ENCODE measurements at places on chromosomes 4 and X.

GRCh38 chr4:185773419-185773818 lies 38.6 kb downstream of the SORBS2 start:
- DNase-seq = no peak

DNA sequence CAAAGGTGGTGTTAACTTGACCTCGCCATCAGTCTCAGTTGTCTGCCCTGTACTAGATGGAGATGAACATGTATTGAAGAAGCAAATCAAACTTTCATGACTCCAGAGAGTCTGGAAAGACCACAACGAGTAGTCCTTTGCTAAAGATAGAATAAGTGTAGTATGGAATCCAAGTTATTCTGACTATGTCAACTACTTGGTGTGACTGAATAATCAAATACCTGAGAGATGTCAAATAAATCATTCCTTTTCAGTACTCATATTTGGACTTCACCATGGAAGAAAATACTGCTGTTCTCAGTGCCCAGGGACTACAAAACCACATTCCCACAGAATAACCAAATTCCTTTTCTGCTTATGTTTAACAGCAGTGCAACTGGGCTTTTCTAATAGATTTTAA lies 161.2 kb upstream of the SPRY1 start:
- no peak for DNase-seq

GRCh38 chr4:54912155-54912554 lies 213.2 kb downstream of the KDR start:
- no peak for DNase-seq

DNA sequence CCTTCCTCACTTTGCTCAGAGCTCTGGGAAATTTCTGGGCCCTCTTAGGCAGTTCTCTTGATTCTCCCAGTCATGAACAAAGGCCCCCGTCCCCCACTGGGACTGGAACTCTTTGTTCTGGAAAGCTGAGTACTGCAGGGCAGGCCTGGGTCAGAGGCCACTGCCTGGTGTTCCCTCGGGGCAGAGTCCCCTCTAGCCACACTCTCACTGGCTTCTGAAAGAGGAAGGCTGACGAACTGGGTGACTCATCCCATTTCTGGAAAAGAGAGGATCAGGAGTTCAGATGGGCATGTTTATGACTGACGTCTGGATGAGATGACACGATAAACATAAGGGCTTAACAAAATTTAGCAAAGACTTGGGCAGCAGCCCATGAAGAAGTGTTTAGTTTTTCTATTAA lies 47.7 kb downstream of the DDX3X start:
- DNase-seq = no peak

DNA sequence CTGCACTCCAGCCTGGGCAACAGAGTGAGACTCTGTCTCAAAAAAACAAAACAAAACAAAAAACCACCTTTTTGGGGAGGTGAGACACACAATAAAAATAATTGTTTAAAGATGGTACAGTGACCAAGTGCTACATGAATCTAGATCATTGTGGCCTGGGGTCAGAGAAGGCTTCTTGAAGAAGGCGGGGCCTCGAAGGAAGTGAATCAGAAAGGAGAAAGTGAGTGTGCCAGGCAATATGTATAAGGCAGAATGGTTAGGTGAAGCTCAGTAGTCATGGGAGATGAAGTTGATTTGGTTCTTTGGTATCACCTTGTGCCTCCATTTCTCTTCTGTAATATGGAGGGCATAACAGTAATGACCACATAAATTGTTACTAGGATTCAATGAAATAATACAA lies 58.9 kb downstream of the DOCK11 start:
- DNase-seq = no peak

DNA sequence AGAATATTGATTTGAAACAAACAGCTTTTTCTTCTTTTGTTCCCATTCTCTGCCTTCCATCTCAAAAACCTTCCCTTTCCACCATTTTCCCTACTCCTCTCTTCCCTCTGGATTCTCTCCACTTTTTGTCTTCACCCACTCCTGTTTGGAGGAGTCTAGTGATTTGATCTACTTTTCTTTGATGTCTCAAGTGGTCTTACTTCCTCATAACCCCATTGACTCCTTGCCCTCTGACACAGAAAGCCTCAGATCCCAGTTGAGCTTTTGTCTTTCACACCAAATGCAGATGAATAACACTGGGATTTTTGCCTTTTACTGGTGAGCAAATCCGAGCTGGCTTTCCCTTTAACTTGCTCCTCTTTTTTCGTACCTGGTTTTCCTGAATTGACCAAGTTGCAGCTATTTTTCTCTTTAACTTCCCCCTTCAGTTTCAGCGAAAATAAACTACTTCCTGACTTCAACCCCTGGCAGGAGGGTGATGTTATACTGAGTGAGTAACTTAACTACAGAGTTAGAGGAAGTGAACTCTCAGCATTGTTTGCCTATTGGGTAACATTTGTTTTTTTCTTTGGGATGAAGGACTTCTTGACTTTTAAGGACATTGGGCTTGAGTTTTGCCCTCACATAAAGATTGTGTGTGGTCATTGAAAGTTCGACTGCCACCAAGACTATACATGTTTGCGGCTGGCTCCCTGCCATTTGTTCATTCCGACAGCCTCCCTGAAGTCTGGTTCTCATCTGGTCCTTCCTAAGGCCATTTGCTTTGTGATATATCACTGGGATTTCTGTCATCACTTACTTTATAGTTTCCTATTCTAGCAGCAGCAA lies 392.8 kb upstream of the NR3C2 start:
- no peak for DNase-seq

- no peak for DNase-seq
Observed at GRCh38 chrX:148501386-148502066, 1.1 kb downstream of the AFF2 start.

- DNase-seq = no peak
Observed at GRCh38 chrX:80223982-80224579, 196.2 kb upstream of the TENT5D start.

DNA sequence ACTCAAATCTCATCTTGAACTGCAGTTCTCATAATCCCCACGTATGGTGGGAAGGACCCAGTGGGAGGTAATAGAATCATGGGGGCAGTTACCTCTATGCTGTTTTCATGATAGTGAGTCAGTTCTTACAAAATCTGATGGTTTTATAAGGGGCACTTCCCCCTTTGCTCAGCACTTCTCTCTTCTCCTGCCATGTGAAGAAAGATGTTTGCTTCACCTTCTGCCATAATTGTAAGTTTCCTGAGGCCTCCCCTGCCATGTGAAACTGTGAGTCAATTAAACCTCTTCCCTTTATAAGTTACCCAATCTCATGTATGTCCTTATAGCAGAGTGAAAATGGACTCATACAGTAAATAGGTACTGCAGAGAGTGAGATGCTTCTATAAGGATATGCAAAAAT lies 1050.6 kb upstream of the GRIA3 start:
- DNase-seq = no peak

DNA sequence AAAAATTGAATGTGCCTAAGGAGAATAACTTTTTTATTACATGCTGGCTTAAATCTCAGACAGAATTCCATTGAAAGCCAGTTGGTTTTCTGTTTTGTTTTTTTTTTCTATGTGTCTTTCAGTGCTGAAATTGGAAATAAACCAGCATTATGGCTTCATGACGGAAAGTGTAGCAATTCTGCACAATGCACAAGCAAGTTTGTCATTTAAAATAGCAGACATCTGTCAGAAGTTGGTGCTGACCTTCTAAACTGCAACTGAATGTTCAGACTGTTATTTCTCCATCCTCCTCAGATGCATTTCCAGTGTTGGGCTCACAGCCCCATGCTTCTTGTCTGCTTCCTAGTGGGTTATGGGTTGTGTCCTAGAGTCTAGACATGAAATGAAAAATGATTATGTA lies 107.2 kb upstream of the LIMCH1 start:
- no peak for DNase-seq

GRCh38 chrX:67893931-67894330 lies 350.1 kb downstream of the AR start:
- no peak for DNase-seq

GRCh38 chr4:140497747-140498636 lies at the start of gene MGAT4D:
TSS of gene MGAT4D (minus strand) at chr4:140498293. CDS start at chr4:140498222, 71 bp downstream.
- no peak for DNase-seq

- no peak for DNase-seq
Observed at GRCh38 chrX:140177821-140178220, 212.5 kb upstream of the CXorf66 start.

- DNase-seq = no peak
Observed at GRCh38 chr4:4358093-4358854, 28.6 kb upstream of the NSG1 start.

DNA sequence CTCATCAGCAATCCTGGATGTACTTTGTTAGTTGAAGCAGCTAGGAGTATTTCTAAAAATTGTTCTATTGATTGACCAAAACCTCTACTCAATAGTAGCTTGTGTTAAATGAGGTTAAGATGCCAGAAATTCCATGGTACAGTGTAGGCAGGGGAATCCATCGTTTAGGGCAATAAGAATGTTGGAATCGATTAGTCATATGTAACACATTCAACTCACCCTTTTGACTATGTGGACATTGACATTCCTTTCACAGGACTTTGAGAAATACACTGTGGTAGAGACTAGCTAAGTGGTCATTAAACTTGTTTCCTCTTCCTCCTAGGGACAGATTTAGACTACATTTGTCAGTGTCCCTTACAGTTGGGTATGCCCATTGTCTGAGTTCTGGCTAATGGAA lies 40.2 kb downstream of the KDM5C start:
- no peak for DNase-seq

DNA sequence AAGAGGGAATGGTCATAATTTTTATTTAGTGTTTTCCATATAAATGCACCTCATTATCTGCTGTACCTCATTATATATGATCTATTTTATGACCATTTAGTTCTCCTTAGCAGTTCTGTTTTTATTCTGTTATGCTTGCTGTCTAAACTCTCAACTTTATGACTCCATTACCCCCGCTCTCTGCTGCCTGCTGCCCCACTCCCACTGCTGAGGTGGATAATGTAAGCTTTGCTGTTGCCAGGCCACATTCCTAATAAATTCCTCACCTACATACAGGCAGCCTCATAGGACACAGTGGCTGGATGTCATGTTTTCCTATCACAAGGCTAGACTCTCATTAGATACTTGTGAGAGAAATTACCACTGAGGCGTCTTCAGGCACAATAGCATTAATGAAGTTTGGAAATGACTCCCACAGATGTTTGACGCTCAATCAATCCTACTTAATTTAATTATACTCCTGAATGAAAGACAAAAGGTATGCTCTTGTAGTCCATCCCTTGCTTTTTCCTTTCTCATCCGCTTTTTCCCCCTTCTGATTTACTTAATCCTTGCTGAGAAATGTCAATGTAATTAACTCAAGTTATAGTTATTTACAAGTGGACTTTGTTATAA lies 497.5 kb upstream of the IGFBP7 start:
- no peak for DNase-seq

GRCh38 chr4:37620176-37620575 lies 66.0 kb downstream of the RELL1 start:
- no peak for DNase-seq

DNA sequence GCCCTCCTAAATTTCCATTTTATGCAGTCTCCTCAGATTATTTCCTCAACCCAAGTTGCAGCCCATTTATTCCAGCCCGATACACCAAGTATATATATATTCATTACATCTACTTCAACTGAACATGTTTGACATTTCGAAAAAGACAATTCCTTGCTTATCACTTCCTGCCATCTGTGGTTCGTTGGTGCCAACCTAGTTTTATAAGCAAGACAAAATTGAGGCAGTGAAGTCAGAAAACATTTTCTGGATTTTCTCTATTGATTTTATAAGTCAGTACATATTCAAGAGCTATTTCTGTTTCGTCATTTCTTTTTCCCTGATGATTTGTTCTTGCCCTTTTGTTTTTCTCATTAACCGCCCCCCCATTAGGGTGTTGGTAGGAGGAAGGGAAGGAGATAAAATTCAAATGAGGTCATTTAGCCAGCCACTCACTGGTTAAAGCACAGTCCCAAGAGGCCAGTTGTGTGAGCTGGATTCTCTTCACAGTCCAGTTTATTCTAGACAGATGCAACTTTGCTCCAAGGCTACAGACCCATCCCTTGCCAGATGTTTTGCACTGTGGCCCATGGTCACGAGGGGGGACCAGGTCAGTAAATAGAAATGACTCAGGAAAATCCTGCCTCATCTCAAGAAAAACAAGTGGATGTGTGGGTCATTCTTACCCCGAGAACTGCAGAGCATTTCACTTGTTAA lies 20.3 kb upstream of the VEGFD start:
- DNase-seq = no peak

GRCh38 chrX:137353404-137353803 lies 212.5 kb upstream of the ZIC3 start:
- no peak for DNase-seq

DNA sequence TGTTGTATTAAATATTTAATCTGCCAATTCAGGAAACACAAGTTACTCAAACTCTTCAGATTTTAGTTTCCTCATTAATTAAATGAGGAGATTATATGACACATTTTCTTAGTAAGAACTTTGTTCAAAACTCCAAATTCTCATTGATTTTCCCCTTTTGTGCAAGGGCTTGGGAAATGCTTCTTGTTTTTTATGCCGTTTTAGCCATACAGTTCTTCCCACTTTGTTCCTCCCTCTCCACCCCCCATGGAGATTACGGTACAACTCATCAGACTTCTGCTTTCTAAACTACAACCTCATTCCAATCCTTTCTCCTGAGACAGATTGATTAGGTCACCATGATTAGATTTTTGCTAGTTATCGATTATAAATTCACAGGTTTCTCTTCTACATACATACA lies 10.9 kb upstream of the BBS7 start:
- no peak for DNase-seq

DNA sequence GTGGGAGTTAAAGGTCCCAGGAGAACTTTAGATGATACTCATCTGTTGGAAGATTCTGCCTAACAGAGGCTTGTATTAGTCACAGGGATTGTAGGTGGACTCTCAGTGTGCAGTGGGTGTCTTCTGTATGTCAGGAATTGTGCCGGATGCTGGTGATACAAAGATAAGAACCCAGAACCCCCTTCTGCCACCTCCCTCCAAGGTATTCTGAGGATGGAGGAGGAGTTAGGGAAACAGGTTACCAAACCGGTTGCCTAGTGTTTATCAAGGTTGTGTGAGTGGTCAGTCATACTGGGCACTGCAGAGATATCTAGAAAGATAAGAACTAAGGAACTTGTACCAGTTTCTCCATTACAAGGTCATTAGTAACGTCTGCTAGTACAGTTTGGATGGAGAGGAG lies 61.6 kb downstream of the PTTG2 start:
- no peak for DNase-seq

Data from GM12878 (cell line).